Common myeloid progenitor, CD34-positive (primary cell): ENCODE measurements at places on chromosomes 7 and 10.
A peak's percentile ranks its signal among the peaks of the same experiment; 100 is the strongest.

DNA sequence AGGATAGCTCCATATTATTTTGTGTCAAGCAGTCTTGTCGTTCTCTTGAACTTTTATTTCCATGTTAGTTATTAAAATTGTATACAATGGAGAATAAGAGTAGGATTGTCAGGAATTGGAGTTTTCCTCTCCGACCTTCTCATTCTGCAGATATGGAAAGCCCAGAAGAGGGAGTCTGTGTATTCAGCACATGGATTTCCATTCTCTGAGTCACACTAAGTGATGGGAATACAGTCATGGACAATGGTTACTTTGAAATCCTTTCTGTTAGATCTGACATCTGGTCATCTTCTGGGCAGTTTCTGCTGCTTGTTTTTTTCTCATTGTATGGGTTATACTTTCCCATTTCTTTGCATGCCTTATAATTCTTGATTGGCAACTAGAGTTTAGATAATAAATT lies 5.0 kb upstream of the TASOR2 start:
- no peak for DNase-seq

DNA sequence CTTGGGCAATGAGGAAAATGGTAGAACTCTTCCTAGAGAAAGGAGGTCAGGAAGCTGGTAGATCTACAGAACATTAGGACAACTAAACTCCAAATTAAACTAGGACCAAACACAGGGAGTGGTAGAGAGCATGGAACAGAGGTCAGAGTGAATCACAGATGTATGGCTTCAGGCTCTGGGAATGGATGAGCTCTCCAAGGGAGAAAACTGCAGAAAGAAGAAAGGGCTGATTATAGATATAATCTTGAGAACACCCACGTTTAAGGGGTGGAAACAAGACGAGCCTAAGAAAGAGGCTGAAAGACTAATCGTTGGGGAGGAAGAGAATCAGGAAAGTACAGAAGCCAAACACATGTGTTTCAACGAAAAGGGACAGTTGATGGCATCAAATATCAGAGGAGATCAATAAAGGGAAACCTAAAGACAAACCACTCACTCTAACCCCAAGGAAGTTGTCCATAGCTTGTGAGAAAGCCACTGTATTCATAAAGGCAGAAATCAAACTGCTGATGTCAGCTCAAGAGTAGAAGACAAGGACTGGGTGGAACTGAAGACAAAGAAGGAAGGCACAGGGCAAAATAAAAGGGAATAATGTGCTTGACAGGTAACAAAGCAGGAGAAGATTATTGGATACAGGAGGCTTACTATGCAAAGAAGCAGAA lies 41.4 kb downstream of the NUDCD3 start:
- no peak for DNase-seq

DNA sequence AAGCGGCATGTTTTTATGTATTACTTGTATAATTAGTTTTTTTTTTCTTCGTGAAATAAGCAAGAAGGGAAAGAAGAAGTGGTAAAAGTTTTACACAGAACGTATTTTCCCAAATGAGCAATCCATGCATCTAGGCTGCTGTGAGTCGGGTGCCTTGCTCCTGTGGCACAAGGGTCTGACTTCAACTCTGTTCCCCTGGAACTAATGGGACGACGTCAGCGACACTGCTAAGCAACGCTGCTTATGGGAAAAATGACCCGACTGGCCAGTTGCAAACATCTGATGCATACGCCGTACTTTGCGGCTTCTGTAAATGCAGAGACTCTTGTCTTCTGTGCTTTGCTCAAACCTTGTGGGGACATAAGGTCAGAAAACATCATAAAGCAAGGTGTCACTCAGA lies 66.3 kb downstream of the MPP7 start:
- no peak for DNase-seq

DNA sequence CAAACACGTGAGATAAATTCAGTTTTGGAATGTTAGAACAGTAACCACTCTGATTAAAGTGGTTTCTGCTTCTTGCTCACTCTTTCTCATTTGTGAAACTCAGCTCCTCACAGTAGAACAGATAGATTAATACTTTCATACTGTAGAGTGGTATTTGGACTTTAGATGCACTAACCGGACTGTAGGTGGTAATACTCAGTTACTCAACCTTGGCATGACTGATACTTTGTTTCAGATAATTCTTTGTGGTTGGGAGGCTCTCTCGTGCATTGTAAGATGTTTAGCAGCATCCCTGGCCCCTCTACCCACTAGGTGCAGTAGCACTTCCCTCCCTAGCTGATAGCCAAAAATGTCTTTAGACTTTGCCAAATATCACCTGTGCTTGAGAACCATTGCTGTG lies 37.6 kb downstream of the MCU start:
- DNase-seq = no peak

DNA sequence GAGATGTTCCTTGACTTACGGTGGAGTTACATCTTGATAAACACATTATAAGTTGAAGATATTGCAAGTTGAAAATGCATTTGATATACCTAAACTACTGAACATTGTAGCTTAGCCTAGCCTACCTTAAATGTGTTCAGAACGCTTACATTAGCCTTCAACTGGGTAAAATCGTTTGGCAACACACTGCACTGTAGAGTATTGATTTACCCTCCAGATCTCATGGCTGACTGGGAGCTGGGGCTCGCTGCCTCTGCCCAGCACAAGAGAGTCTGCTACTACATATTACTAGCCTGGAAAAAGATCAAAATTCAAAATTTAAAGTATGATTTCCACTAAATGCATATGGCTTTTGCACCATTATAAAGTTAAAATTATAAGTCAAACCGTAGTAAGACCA lies 7.5 kb upstream of the AGR3 start:
- no peak for DNase-seq

DNA sequence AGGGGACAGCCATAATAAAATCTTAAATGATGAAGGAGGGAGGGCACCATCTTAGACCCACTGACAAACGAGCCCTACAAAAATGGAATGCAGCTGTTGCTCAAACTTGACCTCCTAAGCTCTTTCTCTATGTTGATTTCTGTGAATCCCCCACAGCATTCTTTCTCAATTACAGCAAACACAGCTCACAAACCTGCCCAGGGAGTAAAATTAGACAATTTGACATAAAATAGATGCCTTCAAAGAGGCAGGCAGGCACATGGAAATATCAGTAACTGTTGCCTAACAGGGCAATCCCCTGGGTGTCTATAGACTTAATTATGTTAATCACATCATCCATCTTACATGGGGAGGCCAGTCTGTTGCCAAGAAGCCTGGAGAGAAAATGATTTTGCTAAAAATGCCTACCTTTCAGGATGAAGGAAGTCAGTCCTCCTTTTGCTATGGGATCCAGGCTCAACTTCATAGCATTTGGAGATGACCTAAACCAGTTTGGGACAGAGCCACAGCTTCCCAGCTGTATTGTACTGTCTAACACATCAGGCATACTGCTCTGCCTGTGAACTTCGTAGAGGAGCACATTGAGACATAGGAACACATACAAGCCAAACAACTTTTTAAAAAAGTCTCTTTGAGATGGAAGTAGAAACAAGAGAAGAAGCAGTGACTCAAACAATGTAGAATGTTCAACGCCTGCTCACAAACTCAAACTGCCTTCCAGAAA lies 1177.4 kb downstream of the SORCS1 start:
- no peak for DNase-seq

DNA sequence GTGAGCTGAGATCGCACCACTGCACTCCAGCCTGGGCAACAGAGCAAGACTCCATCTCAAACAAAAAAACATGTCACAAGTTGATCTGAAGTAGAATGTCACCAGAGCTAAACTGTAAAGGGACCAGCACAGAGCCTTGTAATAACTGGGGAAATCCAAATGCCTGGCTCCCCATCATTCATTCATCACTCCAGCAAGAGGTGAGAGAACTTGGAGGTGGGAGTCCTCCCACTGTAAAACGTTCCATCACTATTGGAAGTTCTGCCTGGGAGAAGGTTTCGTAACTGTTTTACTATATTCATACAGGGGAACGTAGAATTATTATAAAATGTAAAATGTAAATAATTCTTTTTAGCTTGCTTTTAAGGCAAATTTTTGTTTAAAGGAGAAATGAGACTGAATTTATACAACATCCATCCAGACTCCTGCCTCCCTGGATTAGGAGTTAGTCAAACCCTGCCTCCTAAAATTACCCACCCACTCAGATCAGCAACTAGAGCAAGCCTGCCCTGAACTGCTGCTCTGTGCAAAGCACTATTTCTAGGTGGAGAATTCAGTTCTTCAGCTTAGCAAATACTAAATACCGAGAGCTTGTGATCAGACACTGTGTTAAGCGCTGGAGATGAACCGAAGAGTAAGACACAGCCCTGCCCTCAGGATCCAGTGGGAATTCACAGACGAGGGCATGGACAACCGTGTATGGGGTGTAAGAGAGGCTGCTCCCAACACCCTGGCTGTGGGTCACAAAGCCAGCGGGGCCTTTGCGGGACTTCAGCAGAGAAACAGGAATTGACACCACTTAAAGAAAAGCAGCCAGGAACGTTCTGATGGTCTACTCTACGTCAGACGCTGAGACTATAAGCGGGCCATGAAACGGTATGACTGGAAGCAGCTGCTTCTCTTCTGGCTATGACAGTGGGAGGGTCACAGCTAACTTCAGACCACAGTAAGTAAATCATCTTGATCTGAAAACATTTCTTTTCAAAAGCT lies 208.3 kb downstream of the ZMYND11 start:
- DNase-seq = no peak

- peak; percentile 39 for DNase-seq
Measured at GRCh38 chr7:81138870-81139269, 220.0 kb upstream of the SEMA3C start.

- no peak for DNase-seq
Measured at GRCh38 chr10:116833986-116834985, 15.0 kb upstream of the ENO4 start.

GRCh38 chr7:119256001-119256400 lies 1017.0 kb upstream of the KCND2 start:
- DNase-seq = no peak

DNA sequence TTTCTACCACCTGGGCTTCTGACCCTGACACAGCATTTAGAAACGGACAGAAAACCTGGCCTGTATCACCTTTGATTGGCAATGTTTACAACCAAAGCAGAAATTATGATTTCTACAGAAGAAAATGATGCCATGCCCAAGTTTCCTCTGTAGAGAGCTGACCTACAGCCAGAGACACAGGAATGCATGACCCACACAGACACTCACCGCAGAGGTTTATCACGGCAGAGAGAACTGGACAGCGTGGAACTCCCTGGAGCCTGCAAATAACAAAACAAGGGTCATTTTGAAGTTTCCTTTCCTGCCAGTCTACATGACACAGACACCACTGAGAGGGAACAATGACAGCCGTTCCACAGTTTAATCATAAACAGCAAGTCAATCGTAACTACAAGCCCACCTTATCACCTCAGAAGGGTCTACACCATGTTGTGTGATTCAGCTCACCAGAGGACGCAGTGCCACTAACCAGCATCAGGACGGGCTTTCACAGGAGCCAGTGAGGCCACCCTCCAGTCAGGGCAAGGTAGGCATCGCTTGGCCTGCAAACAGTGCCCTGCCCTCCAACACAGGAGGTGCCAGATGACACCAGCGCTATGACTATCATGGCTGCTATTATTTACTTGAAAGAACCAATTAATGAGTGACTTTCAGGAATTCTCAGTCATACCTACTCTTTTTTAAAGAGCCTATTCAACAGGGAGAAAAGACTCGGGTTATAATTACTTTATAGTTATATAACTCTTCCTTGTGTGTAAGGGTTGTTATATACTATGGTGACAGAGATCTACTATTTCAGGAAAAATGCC lies 139.9 kb downstream of the TNS3 start:
- DNase-seq = no peak

DNA sequence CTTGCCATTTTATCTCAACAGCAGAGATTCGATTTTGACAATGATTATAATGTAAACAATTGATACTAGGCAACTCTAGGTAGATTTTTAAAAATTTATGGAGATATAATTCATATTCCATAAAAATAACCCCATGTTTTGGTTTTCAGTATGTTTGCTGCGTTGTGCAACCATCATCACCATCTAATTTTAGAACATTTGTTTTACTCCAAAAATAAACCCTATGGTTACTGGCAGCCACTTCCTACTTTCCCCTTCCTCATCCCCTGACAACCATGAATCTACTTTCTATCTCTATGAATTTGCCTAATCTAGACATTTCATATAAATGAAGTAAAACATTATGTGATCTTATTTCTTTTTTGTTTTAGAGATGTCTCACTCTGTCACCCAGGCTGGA lies 401.9 kb downstream of the THSD7A start:
- DNase-seq = peak; percentile 47

DNA sequence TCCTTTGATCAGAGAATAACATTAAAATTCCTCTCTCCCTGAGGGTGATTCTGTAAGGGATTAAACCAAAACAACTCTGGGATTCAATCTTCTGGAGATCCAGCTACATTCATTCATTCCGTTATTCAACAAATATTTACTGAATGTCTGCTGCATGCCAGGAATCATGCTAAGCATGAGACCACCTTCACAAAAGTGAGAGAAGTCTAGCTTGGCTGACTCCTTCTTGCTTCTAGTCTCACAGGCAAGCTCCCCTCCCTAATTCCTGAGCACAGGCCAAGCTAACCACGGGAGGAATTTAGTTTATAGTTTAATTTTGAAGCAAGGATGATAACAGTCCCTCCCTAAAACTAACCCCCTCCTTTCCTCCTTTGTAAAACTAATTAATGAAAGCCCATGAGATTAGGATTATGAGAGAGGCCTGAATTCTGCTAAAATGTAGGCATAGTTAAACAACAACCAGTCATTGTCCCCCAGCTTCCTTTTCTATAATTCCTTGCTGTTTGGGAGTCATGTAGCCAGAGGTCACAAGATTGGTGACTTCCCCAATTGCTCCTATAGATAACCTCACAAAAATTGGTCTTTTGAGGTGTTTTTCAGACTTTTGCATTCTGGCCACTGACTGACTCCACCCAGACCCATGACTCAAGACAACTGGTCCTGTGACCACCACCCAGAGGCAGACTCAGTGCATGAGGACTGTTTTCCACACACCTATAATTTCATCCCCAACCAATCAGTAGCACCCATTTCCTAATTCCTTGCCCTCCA lies 113.5 kb downstream of the ITGB8 start:
- DNase-seq = no peak

- DNase-seq = no peak
Measured at GRCh38 chr10:79116368-79116767, 47.6 kb downstream of the ZMIZ1 start.

- no peak for DNase-seq
Measured at GRCh38 chr10:49645871-49646870, 32.3 kb downstream of the CHAT start.

DNA sequence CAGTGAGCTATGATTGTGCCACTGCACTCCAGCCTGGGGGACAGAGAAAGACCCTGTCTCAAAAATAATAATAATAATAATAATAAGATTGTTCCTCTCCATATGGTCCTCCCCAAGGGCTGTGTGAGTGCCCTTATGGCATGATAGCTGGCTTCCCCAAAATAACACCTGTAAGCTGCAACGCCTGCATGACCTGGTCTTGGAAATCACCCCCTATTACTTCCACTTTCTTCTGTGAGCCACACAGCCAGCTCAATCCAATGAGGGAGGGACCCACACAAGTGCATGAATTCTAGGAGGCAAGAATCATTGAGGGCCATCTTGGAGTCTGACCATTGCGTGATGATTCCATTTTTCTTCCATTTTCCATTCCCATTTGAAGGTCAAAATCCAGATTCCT lies 82.7 kb upstream of the CALN1 start:
- peak; percentile 29 for DNase-seq
